Thoracic aorta (tissue), 2 donors: ENCODE measurements at places on chromosomes 2 and 18. TPM values are rescaled to one million over a fixed set of nuclear protein-coding genes. Genes with fewer than 3 reads are reported as not detected.

GRCh38 chr2:219658196-219658846, 30.9 kb downstream of the SLC4A3 start:
- no peak for DNase-seq

- DNase-seq: no peak
These were observed 58.7 kb upstream of the SP3 start for GRCh38 chr2:174023591-174024523.

NRP2 gene
- total RNA-seq: 75.1 TPM

DNA sequence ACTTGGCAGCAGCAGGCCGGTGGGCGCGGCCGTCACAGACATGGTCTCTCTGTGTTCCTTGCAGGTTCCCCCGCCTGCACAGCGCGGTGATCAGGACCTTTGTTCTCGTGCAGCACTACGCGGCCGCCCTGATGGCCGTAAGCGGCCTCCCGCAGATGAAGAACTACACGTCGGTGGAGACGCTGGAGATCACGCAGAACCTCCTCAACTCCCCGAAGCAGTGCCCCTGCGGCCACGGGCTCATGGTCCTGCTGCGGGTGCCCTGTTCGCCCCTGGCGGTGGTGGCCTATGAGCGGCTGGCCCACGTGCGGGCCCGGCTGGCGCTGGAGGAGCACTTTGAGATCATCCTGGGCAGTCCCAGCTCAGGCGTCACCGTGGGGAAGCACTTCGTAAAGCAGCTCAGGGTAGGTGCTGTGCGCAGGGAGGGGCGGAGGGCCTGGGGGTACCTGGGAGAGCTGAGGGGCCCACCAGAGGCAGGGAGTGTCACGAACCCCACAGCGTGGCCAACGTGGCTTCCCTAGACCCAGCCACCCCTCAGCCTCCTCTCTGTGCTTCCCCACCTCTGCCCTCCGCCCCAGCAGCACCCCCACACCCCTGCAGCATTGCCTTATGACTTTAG, 59.3 kb downstream of the NTSR2 start:
- no peak for DNase-seq

GRCh38 chr18:79770826-79771225, 26.9 kb upstream of the KCNG2 start:
- no peak for DNase-seq

DNA sequence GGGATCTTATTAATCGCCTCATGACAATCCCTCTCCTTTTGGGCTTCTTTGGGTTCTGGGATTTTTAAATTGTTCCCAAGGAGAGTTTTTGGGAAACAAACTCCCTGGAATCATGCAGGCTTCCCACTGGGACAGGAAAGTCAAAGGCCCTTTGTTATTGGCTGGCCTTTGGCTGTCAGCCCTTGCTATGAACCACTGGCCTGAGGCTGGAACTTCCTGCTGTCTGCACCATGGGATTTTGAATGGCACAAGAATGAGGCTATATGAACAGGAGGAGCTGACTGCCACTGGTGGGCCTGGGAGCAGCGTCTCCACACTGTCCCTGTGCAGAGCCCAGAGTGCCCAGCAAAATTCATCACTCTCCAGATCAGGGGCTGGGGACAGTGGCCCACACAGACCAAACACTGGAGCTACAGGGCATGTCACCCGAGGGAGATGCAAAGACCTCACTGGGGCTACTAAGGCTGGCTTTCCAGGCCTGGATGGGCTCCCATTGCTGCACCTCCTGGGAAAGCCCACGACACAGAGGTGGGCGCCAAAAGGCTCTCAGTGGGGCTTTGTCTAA, 35.7 kb downstream of the STEAP3 start:
- DNase-seq: no peak

- no peak for DNase-seq
These were observed 40.7 kb downstream of the SOS1 start for GRCh38 chr2:39080152-39080551.
